ENCODE measurements at places on chromosomes 2 and 18.

- no peak for DNase-seq
- no peaks in the 10 kb centered on the region for H3K27me3 ChIP-seq
- no peak overlapping the region for H3K27ac ChIP-seq
- H3K4me1 ChIP-seq = peaks cover 19% of the 10 kb centered on the region
- no peak overlapping the region for H3K4me3 ChIP-seq
- H3K36me3 ChIP-seq = no peaks in the 10 kb centered on the region
Measured at GRCh38 chr2:28643911-28644334, 107.7 kb upstream of the PPP1CB start.

- no peak overlapping the region for H3K27ac ChIP-seq
- no peak overlapping the region for H3K4me3 ChIP-seq
- no peak for DNase-seq
- H3K4me1 ChIP-seq = peaks cover 34% of the 10 kb centered on the region
Measured at GRCh38 chr18:39622431-39622830, 2056.8 kb upstream of the CELF4 start.

GRCh38 chr2:36387258-36387916 is 31.8 kb downstream of the CRIM1 start:
- peaks cover 21% of the 10 kb centered on the region for H3K36me3 ChIP-seq
- H3K4me1 ChIP-seq = peaks cover 48% of the 10 kb centered on the region
- no peak overlapping the region for H3K4me3 ChIP-seq
- DNase-seq = no peak
- no peaks in the 10 kb centered on the region for H3K27me3 ChIP-seq

GRCh38 chr2:202034249-202035088 is 814 bp downstream of the FZD7 start:
- H3K4me3 ChIP-seq = peak overlapping the region; percentile 58
- H3K4me1 ChIP-seq = peaks cover 23% of the 10 kb centered on the region
- H3K36me3 ChIP-seq = no peaks in the 10 kb centered on the region

GRCh38 chr18:71329114-71329513 is 1040.3 kb downstream of the SOCS6 start:
- no peak overlapping the region for H3K4me3 ChIP-seq
- no peak overlapping the region for H3K27ac ChIP-seq
- H3K4me1 ChIP-seq = no peaks in the 10 kb centered on the region
- H3K27me3 ChIP-seq = no peaks in the 10 kb centered on the region

DNA sequence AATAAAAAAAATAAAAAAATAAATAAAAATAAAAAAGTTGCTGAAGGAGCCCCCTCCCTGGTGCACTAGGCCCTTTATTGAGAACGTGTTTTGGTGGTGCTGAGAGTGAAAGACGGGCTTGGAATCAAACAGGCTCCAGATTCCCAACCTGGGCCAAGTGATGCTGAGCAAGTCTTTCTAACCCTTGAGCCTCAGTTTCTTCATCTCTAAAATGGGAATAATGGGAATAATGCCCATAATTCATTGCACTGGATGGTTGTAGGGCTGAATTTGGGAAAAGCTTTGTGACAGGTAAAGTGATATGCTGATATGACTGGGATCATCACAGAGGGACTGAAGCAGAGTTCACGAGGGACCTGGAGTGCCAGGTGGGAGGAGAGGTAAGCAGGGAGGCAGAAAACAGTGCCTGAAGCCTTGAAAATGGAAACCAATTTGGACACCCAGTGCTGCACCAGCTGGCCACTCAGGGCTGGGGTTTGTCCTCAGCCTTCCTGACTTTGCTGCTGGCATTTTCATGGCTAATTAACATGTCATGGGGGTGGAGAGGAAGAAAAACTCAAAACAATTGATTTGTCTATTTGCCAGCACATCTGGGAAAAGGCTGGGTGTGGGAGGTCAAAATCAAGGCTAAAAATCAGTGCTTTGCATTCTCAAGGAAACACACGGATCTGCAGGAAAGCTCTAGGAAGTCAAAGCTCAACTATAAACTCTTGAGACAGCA is 241.3 kb downstream of the LOXHD1 start:
- no peaks in the 10 kb centered on the region for H3K4me1 ChIP-seq
- no peaks in the 10 kb centered on the region for H3K36me3 ChIP-seq
- no peaks in the 10 kb centered on the region for H3K27me3 ChIP-seq
- H3K4me3 ChIP-seq = no peak overlapping the region
- DNase-seq = no peak

DNA sequence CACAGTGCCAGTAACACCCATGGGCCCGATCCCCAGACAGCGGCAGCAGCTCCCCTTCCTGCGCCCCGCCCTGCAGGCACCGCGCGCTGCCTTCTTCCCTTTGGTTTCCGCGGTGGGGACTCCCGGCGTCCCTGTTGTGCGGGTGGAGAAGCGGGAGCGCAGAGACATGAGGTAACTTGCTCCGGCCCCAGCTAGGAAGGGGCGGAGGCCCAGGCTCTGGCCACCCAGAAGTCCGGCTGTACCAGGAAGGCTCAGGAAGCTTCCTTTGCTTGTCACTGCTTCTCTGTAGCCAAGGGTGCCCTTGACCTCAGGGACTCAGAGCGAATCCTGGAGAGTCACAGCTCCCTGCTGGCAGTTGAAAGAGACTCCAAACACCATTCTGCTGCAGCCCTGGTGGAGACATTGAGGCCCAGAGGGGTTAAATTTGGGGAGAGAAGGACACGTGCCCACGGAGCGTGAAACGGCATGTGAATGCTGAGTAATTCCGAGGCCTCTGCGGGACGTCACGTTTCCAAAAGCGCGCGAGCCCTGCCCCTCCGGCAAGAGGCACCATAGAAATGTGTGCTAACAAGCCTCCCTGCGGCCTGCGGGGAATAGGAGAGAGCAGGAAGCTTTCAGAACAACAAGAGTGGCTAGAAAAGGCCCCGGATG is 6.7 kb upstream of the ADCY3 start:
- H3K4me1 ChIP-seq = peaks cover 7% of the 10 kb centered on the region
- H3K4me3 ChIP-seq = no peak overlapping the region
- H3K27me3 ChIP-seq = peaks cover 8% of the 10 kb centered on the region

DNA sequence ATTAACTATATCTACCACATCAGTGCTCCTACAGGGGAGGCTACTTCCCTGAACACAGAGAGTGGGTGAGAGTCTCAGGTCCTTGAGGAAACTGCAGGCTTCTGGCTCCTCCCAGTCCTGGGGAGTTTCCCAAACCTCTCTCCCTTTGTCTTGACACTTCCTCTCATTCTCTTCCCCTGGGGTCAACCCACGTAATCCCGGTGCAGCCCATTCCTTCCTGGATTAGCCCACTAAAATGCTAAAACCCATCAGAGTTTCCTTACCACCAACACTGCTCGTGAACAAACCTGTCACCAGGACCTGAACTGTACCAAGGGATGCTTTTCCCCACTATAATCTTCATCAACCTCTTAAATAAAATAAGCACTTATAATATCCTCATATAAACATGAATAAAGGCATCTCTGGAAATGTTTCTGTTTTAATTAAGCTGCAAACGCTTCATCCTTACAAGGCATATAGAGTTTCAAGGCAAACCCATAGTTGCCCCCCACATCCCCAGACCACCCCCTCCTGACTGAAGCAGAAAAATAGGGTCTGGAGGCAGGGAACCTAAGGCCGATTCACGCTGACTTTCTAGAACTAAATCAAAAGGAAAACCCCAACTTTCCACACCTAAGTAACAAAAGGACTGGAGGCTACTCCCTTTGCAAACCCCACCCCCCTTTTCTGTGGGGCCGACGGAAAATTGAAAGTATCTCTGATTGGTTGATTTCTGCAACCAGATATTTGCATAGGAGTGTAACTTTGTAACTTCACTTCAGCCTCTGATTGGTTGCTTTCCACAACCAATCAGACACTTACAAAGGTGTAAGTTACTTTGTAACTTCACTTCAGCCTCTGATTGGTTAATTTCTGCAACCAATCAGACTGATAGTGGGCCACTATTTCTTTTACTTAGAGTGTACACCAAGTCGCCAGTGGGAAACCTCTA is 19.0 kb downstream of the TMSB10 start:
- H3K27ac ChIP-seq = peak overlapping the region; percentile 44
- peaks cover 53% of the 10 kb centered on the region for H3K4me1 ChIP-seq
- H3K4me3 ChIP-seq = peak overlapping the region; percentile 62
- H3K36me3 ChIP-seq = no peaks in the 10 kb centered on the region
- peak; percentile 95 for DNase-seq

DNA sequence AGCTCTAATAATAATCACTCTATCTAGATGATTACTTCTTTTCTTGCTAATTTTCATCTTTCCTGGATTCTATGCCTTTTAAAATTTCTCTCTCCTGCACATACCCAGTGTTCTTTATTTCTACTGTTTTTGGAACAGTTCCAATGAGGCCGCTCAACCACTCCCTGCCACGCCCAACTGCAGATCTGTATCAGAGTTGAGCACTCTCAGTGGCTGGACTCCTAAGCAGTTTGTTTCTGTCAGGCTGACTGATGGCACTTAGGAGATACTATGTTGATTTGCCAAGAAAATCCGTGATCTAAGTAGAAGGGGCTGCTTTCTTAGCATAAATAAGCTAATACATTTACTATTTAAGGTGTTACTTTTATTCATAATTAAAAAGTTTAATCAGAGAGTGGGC is 192.8 kb downstream of the ARHGAP15 start:
- no peak overlapping the region for H3K27ac ChIP-seq
- no peak overlapping the region for H3K4me3 ChIP-seq
- no peaks in the 10 kb centered on the region for H3K27me3 ChIP-seq
- H3K36me3 ChIP-seq = no peaks in the 10 kb centered on the region
- no peaks in the 10 kb centered on the region for H3K4me1 ChIP-seq
- DNase-seq = no peak

- DNase-seq = no peak
- H3K27ac ChIP-seq = no peak overlapping the region
- no peaks in the 10 kb centered on the region for H3K36me3 ChIP-seq
- no peak overlapping the region for H3K4me3 ChIP-seq
Measured at GRCh38 chr18:58196164-58196563, 152.1 kb downstream of the NEDD4L start.

DNA sequence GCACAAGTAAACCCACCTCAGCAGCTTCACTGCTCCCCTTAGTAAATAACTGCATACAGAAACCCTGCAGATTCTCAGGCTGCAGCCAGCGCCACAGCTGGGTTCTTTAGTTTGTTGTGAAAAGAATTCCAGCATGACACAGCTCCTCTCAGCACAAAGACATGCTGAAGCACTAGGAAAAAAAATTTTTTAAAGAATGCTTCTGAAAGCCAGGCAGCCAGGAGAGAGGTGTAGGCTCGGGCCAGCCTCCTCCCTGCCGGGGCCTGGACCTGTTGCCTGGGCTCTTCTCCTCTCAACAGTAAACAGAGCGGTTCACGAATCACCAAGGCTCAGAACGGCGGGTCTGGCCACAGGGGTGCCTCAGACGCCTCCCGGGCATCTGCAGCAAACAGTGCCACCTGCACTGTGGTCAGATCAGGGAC is 95.7 kb upstream of the POU3F3 start:
- no peak overlapping the region for H3K27ac ChIP-seq
- H3K4me3 ChIP-seq = no peak overlapping the region
- no peaks in the 10 kb centered on the region for H3K4me1 ChIP-seq
- DNase-seq = no peak
- H3K36me3 ChIP-seq = no peaks in the 10 kb centered on the region
- peaks cover 6% of the 10 kb centered on the region for H3K27me3 ChIP-seq

DNA sequence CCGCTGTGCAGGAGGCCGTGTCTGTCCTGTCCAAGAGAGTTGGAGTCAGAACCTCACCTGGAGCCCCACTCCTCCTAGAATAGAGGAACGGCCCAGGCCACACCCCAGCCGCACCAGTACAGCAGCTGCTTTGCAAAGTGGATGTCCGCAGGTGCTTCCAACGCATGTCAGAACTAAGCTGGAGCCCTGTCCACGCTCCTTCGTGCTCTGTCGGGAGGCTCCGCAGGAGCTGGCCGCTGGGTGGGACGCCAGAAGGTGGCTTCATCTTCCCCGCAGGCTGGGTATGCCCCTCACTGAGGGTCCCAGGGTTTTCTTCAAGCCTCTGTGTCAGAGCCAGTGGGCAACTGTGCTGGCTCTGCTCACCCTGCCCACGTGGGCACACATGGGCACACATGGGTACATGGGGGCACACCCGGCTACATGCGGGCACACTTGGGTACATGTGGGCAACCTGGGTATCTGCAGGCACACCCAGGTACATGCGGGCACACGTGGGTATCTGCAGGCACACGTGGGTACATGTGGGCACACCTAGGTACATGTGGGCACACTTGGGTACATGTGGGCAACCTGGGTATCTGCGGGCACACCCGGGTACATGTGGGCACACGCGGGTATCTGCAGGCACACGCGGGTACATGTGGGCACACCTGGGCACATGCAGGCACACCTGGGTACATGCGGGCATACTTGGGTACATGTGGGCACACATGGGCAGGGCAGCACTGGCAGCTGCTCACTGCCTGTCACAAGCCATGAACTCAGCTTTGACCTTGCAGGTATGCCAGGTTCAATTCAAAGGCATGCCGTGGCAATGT is 67.1 kb upstream of the CTDP1 start:
- no peak overlapping the region for H3K4me3 ChIP-seq
- no peak overlapping the region for H3K27ac ChIP-seq
- H3K27me3 ChIP-seq = peaks cover 57% of the 10 kb centered on the region
- DNase-seq = no peak
- no peaks in the 10 kb centered on the region for H3K36me3 ChIP-seq

DNA sequence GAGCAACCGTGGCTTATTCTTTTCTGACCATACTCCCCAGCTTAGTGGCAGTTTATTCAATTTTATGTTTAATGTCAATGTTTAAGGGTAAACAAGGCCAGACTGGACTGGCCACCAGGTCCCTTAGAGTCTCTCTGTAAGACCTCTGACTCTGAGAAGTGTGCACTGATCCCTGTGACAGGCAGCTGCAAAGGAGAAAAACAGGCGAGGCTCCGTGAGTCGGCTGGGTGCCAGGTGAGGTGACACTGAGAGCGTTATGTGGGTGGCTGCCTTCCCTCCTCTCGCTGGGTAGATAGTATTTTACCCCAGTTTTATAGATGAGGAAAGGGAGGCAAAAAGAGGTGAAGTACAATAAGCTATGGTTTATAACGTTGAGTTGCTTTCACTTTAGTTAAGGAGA is 139.4 kb upstream of the HDAC4 start:
- H3K27me3 ChIP-seq = peaks cover 2% of the 10 kb centered on the region
- H3K4me1 ChIP-seq = no peaks in the 10 kb centered on the region
- no peak overlapping the region for H3K4me3 ChIP-seq
- H3K27ac ChIP-seq = no peak overlapping the region
- DNase-seq = no peak
- H3K36me3 ChIP-seq = no peaks in the 10 kb centered on the region

GRCh38 chr2:143529118-143529720 is 400.0 kb downstream of the ARHGAP15 start:
- no peaks in the 10 kb centered on the region for H3K4me1 ChIP-seq
- H3K4me3 ChIP-seq = no peak overlapping the region
- no peak for DNase-seq
- no peaks in the 10 kb centered on the region for H3K27me3 ChIP-seq
- no peaks in the 10 kb centered on the region for H3K36me3 ChIP-seq

DNA sequence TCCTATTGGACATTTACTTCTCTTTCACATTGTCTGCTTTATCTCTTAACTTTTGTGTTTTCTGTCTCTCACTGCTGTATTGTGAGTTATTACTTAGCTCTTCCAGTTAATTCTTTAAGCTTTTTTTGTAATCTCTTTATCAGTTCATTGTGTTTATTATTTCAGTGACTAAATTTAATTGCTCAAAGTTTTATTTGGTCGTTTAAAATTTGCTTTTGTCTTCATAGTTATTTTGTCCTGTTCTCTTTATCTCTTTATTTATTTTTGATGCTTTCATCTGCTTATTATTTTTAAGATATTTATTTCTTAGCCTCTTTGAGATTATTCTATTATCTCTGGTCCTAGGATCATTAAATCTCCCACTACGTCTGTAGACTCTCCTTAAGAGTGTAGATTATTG is 268.6 kb downstream of the ALPK2 start:
- H3K4me1 ChIP-seq = no peaks in the 10 kb centered on the region
- DNase-seq = no peak
- no peak overlapping the region for H3K4me3 ChIP-seq
- peaks cover 51% of the 10 kb centered on the region for H3K36me3 ChIP-seq
- no peak overlapping the region for H3K27ac ChIP-seq

Measured in HepG2 (cell line).